ENCODE measurements at places on chromosomes 4 and X. TPM values are rescaled to one million over a fixed set of nuclear protein-coding genes. Genes with fewer than 3 reads are reported as not detected.

DNA sequence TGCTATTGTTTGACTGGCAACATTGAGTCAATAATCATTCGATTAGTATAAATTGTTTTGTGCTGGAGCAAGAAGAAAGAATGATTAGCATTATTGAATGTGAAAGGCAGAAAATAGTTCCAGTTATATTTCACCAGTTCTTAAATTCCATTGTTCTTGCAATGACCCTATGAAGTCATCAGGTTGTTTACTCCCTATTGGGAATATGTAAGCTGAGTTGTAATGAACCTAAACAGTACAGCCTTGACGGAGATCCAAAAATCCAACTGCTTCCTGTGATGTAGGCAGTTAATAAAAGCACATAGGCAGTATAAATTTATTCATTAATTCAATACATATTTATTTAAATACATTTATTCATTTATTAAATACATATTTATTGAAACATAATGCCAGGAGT lies 947.5 kb downstream of the PCDH7 start:
- no peak for DNase-seq

DIPK2B gene
- not detected for total RNA-seq

CENPVL1 gene
- total RNA-seq, result not detected

REELD1 gene
- 1.7 TPM for total RNA-seq

NAA11 gene
- total RNA-seq, result not detected
